ENCODE measurements at places on chromosomes 5 and 9. TPM values are rescaled to one million over a fixed set of nuclear protein-coding genes. Genes with fewer than 3 reads are reported as not detected.

The ADAM19 gene
- total RNA-seq: 39.1 TPM

The GDA gene
- not detected for total RNA-seq

The SLCO4C1 gene
- 0.16 TPM for total RNA-seq

The PRELID2 gene
- total RNA-seq: 10.9 TPM

The CDKN2B-AS1 gene
- total RNA-seq: 0.80 TPM

The SHLD3 gene
- total RNA-seq: 1.3 TPM

The GAPT gene
- total RNA-seq: 0.75 TPM

The PCDHGB1 gene
- total RNA-seq: 4.4 TPM

The PCDHB10 gene
- total RNA-seq: 1.1 TPM

The FBXL7 gene
- total RNA-seq: 20.5 TPM

The TNFSF15 gene
- total RNA-seq: not detected

The RXFP3 gene
- total RNA-seq: not detected

The NOXA1 gene
- total RNA-seq: 2.5 TPM

The CTSL gene
- 158 TPM for total RNA-seq

The INPP5E gene
- total RNA-seq: 9.3 TPM

The TPPP gene
- total RNA-seq: 31.2 TPM

The ITGA1 gene
- 21.9 TPM for total RNA-seq

The PNPLA7 gene
- 4.4 TPM for total RNA-seq

The DAB2IP gene
- total RNA-seq: 52.6 TPM

The ERGIC1 gene
- 72.0 TPM for total RNA-seq

The BTNL8 gene
- not detected for total RNA-seq

The PRRT1B gene
- total RNA-seq: not detected

The ZFP37 gene
- total RNA-seq: 1.0 TPM

The PFN3 gene
- total RNA-seq: not detected

All from heart left ventricle (tissue), 16 donors.